GM18507 (cell line): ENCODE measurements at places on chromosomes 3 and 15.

DNA sequence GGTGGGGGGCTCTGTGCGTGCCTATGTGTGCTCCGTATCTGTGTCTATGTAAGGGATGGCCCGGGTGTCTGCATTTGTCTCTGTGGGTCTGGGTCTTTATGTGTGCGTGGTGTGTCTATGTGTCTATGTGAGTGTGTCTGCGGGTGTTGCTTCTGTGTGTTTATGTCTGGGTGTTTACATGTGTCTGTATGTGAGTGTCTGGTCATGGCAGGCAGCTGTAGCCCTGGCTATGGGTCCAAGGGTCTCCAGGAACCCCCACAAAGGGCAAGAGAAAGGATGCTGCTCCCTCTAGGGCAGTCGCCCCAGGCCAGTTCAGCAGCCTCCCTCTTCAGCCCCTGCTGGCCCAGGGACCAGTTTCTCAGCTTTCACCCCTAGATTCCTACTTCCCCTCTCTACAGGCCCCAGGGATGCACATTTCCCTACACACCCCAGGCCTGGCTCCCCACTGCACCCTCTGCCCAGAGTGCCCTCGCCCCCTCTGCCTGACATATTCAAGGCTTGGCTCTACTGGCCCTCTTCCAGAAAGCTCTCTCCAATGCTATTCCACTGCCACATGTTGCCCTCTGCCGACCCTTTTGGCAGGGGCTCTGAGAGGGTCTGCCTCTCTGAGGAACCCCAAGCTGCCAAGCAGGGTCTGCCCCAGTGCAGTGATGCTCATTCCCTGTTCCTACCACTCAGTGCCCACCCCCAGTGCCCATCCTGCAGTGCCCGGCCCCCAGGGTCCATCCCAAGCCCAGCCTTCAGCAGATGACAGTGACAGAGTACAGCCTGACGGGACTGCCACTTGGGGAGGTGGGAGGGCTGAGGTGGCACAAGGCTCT lies 1.0 kb upstream of the MYL3 start:
- DNase-seq, result no peak

- no peak for DNase-seq
These were observed 20.1 kb downstream of the CHRM5 start for GRCh38 chr15:33988384-33988783.

- DNase-seq, result no peak
These were observed 56.1 kb upstream of the TRAK1 start for GRCh38 chr3:42035007-42035406.

DNA sequence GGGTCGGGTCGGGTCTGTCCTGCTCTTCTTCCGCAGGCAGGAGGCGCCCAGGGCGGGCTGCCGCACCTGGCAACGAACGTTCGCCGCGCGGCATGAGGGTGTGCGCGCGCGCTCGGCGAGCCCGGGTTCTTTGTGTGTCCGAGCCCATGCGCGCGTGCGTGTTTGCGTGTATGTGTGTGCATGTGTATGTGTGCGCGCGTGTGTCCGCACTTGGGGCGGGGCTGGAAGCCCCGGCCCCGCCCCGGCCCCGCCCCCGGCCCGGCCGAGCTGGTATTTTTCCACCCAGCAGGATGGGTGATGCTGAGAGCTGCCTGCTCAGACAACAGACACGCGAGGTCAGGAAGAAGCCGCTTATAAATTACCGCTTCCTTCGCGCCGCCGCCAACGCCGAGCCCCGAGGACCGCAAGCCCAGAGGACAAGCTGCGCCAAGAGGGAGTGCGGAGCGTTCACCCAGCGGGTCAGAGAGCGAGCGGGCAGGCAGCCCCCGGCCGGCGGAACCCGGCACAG lies at the start of gene SLC6A6:
TSS of gene SLC6A6 (plus strand) at position 303 of the 508 bp plus-strand sequence. CDS start 41,029 bp downstream, outside the sequence.
- peak; percentile 89 for DNase-seq

DNA sequence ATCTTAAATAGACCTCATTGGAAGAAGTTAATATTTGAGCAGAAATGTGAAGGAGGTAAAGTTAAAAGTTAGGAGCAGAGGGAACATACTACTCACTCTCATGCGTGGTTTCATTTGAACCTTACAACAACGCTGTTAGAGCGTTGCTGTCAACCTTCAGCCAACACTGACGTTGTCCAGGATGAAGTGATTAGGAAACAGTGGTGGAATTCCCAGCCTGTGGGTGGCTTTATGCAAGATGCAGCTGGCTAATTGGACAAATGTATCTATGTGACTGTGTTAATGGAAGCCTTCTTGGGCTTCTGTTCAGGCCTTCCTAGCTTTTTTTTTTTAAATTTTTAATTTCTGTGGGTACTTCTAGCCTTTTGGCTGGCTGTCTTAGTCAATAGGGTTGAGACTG lies 40.5 kb downstream of the PTPRG start:
- no peak for DNase-seq

DNA sequence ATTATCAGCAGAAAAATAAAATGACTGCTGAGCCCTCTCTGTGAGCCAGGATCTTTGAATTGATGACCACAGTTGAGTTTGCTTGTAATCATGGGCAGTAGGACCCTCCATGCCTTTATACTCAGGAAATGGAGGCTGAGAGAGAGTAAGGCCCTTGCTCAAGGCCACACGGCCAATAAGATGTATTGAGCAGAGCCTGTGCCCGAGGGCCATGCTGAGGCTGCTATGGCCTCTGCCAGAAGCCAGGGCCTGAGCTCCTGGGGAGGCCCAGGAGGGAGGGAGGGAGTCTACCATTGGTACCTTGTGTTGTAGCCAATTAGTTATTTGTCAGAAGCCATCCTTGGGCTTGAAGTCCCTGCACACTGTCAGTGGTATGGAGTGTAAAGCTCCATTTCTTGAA lies 151.4 kb downstream of the DNAJB8 start:
- DNase-seq, result no peak

DNA sequence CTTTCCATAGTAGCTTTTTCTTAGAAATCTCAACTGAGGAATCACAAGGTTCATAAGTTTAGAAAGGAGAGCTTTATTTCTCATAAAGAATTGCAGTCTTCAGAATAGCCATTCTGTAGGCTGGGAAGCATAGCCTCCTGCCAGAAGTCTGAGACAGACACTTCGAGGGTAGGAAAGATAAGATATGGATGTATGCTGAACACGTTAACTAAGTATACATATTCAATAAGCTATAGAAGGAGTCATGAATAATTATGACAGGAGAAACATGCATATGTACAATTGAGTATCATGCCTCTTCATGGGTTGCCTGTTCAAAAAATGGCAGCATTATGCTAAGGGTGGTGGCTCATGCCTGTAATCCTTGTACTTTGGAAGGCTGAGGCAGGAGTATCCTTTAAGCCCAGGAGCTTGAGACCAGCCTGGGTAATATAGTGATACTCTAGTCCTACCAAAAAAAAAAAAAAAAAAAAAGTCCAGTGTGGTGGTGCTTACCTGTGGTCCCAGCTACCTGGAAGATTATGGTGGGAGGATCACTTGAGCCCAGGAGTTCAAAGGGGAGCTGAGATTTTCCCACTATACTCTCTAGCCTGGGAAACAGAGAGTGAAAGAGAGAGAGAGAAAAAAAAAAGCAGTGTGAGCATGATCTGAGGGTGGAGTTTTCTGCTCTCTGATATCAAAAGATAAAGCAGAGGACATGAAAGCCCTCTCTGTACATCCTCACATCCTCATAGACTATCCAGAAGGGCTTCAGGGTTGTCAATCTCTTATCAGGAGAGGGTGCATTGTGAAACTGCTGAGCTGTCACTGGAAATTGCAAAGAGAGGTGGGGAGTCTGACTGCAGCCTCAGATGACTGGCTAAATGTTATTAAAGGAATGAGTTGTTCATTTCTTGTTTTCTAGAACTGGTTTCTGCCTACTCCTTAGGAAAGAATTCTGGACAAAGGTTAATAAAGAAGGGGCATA lies 23.6 kb upstream of the CADPS start:
- no peak for DNase-seq

- no peak for DNase-seq
These were observed 45.0 kb upstream of the GAP43 start for GRCh38 chr3:115578331-115578730.

GRCh38 chr3:190281308-190282051 lies 40.8 kb downstream of the CLDN1 start:
- no peak for DNase-seq

DNA sequence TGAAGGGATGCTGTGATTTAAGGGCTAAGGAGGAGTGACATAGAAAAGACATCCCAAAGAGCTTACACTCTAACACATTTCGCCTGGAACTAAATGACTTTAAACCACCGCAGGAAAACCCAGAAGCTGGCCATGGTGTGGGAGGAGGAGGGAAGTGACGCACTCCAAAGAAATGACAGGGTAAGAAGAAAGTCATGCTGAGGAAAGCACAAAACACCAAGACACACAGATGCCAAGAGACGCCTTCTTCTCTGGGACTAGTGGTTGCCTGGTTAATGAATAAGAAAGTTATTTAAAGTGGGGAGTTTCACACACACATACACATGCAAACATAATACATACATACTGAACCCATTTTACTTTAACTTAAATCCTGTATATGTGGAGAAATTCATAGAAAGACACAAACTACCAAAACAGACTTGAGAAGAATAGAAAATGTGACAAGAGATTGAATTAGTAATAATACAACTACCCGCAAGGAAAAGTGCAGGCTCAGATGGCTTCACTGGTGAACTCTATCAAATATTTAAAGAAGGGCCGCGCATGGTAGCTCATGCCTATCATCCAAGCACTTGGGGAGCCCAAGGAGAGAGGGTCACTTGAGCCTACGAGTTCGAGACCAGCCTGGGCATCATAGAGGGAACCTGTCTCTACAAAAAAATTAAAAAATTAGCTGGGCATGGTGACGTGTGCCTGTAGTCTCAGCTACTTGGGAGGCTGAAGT lies 125.5 kb downstream of the NSMCE3 start:
- DNase-seq, result no peak

DNA sequence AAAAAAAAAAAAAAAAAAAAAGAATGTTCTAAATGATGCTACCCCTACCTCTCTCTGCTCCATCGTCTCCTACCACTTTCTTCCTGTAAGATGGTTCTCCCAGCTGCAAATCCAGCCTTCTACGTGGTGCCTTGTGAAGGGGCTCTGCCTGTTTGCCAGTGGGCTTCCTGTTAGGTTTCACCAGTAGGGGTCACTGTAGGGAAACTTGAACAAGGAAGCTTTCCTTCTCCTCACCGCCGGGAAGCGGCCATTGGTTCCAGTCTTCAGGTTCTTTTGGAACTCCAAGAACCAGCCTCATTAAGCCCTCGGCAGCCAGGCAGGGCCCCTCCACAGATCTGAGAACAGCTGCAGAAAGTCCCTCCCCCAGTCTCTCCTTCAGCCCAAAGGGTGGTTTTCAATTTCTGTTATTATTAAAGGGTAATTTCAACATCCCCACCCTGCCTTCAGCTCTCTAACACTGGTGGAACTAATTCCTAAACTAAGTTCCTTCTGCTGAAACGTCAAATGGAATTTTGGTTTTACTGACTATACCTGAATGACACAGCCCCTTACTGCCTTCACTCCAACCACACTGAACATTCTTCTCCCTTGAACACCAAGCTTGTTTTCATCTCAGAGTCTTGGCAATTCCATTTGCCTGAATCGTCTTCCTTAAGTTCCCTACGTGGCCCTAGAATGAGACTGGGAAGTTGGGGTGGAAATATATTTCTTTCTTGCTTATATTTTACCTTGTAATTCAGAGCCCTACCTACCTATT lies 13.5 kb downstream of the MCCC1 start:
- DNase-seq, result no peak

DNA sequence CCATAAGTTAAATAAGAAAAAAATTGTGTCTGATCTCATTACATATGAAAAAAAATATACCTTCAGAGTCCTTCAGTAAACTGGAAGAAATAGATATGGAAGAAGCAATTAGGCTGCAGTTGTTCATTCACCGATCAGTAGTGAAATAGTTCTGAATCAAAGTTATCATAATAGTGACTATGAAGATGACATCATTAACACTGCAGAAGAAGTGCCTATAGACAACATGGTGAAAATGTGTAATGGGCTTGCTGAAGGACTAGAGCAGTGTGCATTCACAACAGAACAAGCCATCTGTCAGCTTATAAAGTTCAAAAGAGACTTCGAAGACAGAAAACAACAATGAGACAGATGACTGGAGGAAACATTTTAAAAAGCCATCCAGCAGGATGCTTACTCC lies 144.5 kb downstream of the NAALADL2 start:
- no peak for DNase-seq

GRCh38 chr3:108428586-108428985 lies 81.8 kb downstream of the MYH15 start:
- DNase-seq, result no peak
